ENCODE measurements at places on chromosomes 3 and 15. TPM values are rescaled to one million over a fixed set of nuclear protein-coding genes. Genes with fewer than 3 reads are reported as not detected.

GRCh38 chr3:174102866-174103265, 705.3 kb downstream of the NLGN1 start:
- no peaks in the 10 kb centered on the region for H3K4me1 ChIP-seq
- no peaks in the 10 kb centered on the region for H3K27me3 ChIP-seq
- no peak overlapping the region for H3K27ac ChIP-seq
- H3K4me3 ChIP-seq = no peak overlapping the region
- no peak for DNase-seq

GRCh38 chr15:31346367-31347066, 19.9 kb downstream of the KLF13 start:
- H3K27ac ChIP-seq = no peak overlapping the region
- H3K27me3 ChIP-seq = no peaks in the 10 kb centered on the region
- no peak for DNase-seq
- no peaks in the 10 kb centered on the region for H3K4me1 ChIP-seq

GRCh38 chr3:183507551-183507950, 48.0 kb downstream of the KLHL6 start:
- no peak overlapping the region for H3K4me3 ChIP-seq
- no peak overlapping the region for H3K27ac ChIP-seq
- H3K4me1 ChIP-seq = no peaks in the 10 kb centered on the region
- no peak for DNase-seq
- no peaks in the 10 kb centered on the region for H3K36me3 ChIP-seq
- H3K27me3 ChIP-seq = no peaks in the 10 kb centered on the region

DNA sequence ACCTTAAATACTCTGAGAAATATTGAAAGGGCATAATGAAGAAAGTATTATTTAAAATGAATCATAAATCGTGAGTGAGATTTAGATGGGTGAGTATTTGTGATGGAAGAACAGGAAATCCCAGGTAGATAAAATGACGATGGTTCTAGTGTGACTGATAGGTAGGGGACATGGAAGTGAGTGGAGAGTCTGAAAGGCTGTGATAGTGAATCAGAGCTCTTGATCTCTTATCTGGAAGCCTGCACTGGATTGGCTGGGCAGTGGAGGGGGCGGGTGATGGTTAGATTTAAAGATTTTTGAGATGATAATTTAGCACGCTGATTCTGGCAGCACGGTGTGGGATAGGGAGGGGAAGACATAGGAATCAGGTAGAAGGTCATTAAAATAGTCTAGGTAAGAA, 20.1 kb downstream of the HGD start:
- H3K36me3 ChIP-seq = no peaks in the 10 kb centered on the region
- no peak for DNase-seq
- no peaks in the 10 kb centered on the region for H3K4me1 ChIP-seq
- no peaks in the 10 kb centered on the region for H3K27me3 ChIP-seq

GRCh38 chr3:60826511-60826910, 424.7 kb downstream of the FHIT start:
- no peak overlapping the region for H3K27ac ChIP-seq
- no peaks in the 10 kb centered on the region for H3K27me3 ChIP-seq
- DNase-seq = no peak
- no peaks in the 10 kb centered on the region for H3K36me3 ChIP-seq
- no peak overlapping the region for H3K4me3 ChIP-seq
- H3K4me1 ChIP-seq = no peaks in the 10 kb centered on the region

DNA sequence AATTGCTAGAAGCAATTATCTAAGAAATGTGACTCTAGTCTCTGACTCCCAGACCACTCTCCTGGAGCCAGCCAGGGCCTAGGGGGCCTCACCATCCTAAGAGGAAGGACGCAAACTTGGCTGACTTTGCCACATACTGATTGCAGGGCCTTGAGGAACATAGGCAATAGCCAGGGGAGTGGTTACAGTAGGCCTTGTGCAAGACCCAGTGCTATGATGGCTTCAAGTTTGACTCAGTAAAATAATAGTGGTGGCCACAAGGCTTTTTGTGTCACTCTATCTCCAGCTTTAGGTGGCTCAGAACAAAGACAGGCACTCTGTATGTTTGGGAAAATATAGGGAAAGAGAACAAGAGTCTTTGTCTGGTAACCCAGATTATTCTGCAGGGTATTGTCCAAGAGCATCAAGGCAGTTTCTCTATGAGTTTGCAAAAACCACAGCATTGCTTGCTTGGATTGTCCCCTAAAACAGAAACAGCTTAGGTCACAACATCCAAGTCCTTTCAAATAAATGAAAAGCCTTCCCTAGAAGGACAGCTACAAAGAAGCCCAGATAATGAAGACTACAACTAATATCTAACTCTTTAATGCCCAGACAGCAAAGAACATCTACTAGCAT, 631.5 kb downstream of the PYDC2 start:
- H3K4me1 ChIP-seq = no peaks in the 10 kb centered on the region
- no peak overlapping the region for H3K27ac ChIP-seq

DNA sequence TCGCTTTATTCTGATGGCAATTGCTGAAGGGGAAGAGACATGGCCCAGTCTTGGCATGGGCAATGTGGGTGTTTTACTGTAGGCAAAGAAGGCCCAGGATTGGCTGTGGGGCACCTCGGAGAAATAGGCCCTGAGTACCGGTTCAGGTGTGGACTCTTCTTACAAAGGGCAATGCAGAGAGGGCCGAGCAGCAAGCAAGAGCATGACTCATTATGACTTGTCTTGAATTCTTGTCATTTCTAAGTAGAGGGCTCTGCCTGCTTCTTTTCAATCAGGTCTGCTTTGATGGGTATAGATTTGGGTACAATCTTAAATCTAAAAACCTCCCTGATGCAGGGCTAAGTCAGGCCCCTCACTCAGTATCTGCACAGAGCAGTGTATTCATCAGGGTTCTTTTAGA, 14.8 kb upstream of the BUB1B start:
- H3K36me3 ChIP-seq = no peaks in the 10 kb centered on the region
- DNase-seq = no peak
- no peaks in the 10 kb centered on the region for H3K4me1 ChIP-seq
- no peaks in the 10 kb centered on the region for H3K27me3 ChIP-seq
- H3K27ac ChIP-seq = no peak overlapping the region
- H3K4me3 ChIP-seq = no peak overlapping the region

DNA sequence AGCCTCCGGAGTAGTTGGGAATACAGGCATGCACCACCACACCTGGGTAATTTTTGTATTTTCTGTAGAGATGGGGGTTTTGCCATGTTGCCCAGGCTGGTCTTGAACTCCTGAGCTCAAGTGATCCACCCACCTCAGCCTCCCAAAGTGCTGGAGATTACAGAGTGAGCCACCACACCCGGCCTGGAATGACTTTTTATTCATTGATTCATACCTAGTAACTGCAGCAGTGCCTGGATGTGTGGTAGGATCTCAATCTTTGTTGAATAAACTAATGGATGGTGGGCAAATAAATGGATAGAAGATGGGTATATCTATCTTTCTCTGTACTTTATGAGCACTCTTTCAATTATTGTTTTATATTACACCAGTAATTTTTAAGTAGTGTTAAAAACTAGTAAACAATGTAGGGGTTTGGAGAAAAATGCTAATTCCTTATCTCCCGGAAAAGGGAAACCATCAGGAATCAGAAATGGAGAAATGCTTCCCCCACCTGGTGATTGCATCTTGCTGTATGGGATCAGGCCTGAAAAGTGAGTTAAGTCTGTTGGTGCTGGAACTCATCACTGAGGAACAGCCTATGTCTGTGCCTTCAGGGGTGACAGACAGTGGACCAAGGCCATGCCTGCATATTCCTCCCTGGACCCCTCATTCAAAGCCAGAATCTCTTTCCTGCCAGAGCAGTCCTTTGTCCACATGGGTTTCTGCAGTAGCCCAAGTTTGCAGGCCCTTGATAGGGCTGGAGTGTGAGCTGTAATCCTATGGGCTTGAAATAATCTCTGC, 161.0 kb upstream of the CTDSPL start:
- H3K4me1 ChIP-seq = no peaks in the 10 kb centered on the region
- H3K36me3 ChIP-seq = no peaks in the 10 kb centered on the region

GRCh38 chr3:169836942-169837275, 24.2 kb upstream of the LRRC34 start:
- H3K4me1 ChIP-seq = no peaks in the 10 kb centered on the region
- no peaks in the 10 kb centered on the region for H3K36me3 ChIP-seq
- no peaks in the 10 kb centered on the region for H3K27me3 ChIP-seq
- DNase-seq = no peak
- H3K4me3 ChIP-seq = no peak overlapping the region
- H3K27ac ChIP-seq = no peak overlapping the region

DNA sequence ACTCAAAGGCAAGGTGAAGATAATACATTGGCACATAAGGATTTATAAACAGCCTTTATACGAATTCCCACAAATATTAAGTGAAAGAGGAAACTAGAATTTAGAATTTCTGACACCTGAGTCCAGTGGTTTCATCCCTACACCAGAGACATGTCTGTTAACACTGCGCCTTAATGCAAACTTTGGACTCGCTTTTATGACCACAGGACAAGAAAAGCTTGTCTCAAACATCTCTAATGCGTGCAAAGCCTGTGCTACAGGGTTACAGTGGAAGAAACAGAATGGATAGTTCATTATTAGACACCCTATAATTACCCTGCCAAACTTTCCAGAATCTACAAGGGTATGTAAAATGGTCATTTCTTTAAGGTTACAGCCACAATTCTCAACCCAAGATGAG, 802.9 kb downstream of the GRM7 start:
- no peaks in the 10 kb centered on the region for H3K4me1 ChIP-seq
- H3K36me3 ChIP-seq = no peaks in the 10 kb centered on the region
- DNase-seq = no peak
- H3K27ac ChIP-seq = no peak overlapping the region
- no peak overlapping the region for H3K4me3 ChIP-seq

DNA sequence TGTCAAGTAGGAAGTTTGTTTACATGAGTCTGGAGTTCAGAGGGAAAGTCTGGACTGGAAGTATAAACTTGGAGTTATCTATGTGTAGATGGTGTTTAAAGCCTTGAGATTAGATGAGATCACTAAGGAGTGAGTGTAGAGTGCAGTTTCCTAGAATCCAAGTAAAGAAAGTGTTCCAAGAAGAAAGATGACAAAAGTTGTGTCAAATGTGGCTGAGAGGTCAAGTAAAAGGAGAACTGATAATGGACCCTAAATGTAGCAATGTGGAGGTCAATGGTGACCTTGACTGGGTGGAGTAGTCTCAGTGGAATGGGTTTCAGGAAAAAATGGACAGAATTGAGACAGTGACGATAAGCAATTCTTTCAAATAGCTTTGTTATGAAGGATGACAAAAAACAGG, 39.9 kb upstream of the ULK4 start:
- H3K27ac ChIP-seq = no peak overlapping the region
- H3K27me3 ChIP-seq = no peaks in the 10 kb centered on the region
- no peaks in the 10 kb centered on the region for H3K36me3 ChIP-seq
- no peak for DNase-seq
- no peaks in the 10 kb centered on the region for H3K4me1 ChIP-seq
- no peak overlapping the region for H3K4me3 ChIP-seq

GRCh38 chr3:47250309-47251060, 32.1 kb downstream of the KIF9 start:
- H3K27ac ChIP-seq = no peak overlapping the region
- H3K4me3 ChIP-seq = no peak overlapping the region
- H3K27me3 ChIP-seq = no peaks in the 10 kb centered on the region
- DNase-seq = no peak
- H3K4me1 ChIP-seq = no peaks in the 10 kb centered on the region

DNA sequence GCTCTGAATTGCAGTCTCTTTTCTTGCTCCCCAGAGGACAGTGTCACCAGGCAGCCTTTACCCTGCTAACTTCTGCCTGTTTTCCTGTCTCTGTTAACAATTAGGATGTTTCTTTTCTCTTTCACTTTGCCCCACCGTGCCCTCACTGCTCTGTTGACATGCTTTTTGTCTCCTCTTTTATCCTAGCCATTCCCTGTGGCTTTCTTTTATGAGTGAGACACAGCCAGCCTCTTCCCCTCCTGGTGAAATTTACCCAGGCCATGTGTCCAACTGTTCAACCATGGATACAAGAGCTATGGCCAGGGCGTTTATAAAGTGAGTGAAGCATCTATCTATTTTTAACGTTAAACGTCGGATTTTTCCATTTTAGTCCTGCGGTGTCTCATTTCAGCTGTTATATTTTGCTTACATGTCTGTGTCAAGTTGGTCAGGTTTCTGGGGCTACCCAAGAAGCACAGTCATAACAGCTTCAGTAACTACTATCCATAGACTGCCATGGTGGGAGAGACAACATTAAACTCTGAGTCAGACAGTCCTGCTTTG, 443.2 kb upstream of the AZI2 start:
- no peaks in the 10 kb centered on the region for H3K27me3 ChIP-seq
- H3K4me1 ChIP-seq = peaks cover 3% of the 10 kb centered on the region
- H3K36me3 ChIP-seq = no peaks in the 10 kb centered on the region
- H3K27ac ChIP-seq = no peak overlapping the region
- no peak for DNase-seq

GRCh38 chr15:101526890-101527289, 37.4 kb upstream of the PCSK6 start:
- H3K27ac ChIP-seq = no peak overlapping the region
- no peaks in the 10 kb centered on the region for H3K27me3 ChIP-seq
- H3K4me3 ChIP-seq = no peak overlapping the region
- no peaks in the 10 kb centered on the region for H3K4me1 ChIP-seq
- H3K36me3 ChIP-seq = no peaks in the 10 kb centered on the region

GRCh38 chr15:74060251-74060650, 22.1 kb downstream of the GOLGA6A start:
- H3K27ac ChIP-seq = no peak overlapping the region
- no peak overlapping the region for H3K4me3 ChIP-seq

DNA sequence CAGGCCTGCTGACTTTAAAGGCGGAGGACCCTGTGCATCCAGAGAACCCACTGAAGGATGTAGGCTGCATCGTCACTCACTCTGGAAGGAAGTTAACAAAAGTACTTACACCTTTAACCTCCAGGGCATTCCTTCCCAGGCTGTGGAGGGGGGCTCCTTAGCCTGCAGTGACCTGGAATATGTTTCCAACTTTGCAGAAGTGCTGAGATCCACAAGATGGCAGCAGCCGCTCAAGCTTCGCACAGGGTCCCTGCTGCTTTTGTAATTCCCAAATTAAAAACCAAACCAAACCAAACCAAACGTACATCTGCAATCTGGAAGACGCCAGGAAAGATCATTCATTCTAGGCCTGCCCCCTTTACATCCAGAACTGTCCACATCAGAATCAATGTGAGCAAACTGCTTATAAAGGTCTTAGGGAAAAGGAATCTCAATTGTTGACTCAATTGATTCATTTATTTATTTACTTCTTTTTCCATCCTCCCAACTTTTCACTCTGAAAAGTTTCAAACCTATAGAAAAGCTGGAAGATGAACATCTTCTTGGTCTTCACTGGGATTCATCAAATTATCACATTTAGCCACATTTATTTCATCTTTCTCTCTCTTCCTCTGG, 70.5 kb upstream of the KLHL25 start:
- H3K36me3 ChIP-seq = no peaks in the 10 kb centered on the region
- no peak overlapping the region for H3K4me3 ChIP-seq
- H3K4me1 ChIP-seq = no peaks in the 10 kb centered on the region
- H3K27me3 ChIP-seq = no peaks in the 10 kb centered on the region

GABRR3 gene
- not detected for total RNA-seq

CFAP91 gene
- 3.7 TPM for total RNA-seq

CCDC66 gene
- 51.5 TPM for total RNA-seq

DNAH1 gene
- 10.3 TPM for total RNA-seq

TRPC1 gene
- total RNA-seq = 29.2 TPM

ATR gene
- 21.1 TPM for total RNA-seq

IL17RC gene
- 33.8 TPM for total RNA-seq

UBAP1L gene
- 5.4 TPM for total RNA-seq

Measured in aorta (tissue), 5 donors.